ENCODE measurements at places on chromosomes 4 and X.

GRCh38 chr4:98411731-98412130 lies 150.5 kb downstream of the RAP1GDS1 start:
- no peak for DNase-seq

GRCh38 chr4:88188738-88189417 lies 30.4 kb upstream of the ABCG2 start:
- DNase-seq = no peak

GRCh38 chr4:107799669-107800450 lies 24.9 kb upstream of the SGMS2 start:
- no peak for DNase-seq

DNA sequence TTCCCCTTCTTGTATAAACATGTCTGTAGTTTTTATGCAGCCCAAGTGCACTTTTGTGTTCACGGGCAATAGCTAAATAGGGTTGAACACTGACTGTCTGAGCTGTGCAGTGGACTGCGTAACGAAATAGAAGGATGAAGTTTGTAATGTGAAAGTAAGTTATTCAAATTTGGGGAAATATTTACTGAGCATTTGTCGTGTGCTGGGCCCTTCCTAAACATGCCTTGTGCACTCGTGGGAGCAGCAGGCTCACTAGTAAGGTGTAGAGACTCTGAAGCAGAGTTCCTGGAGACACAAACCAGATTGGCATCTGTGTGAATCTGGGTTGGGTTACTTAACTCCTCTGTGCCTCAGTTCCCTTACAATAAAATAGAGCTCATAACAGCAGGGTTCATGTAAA lies 51.7 kb upstream of the C1QTNF7 start:
- no peak for DNase-seq
